Right renal pelvis (tissue), 4 donors: ENCODE measurements at places on chromosomes 16 and 17. TPM values are rescaled to one million over a fixed set of nuclear protein-coding genes. Genes with fewer than 3 reads are reported as not detected.

GRCh38 chr17:49985310-49985990 lies 9.6 kb downstream of the DLX3 start:
- no peak for DNase-seq

DNA sequence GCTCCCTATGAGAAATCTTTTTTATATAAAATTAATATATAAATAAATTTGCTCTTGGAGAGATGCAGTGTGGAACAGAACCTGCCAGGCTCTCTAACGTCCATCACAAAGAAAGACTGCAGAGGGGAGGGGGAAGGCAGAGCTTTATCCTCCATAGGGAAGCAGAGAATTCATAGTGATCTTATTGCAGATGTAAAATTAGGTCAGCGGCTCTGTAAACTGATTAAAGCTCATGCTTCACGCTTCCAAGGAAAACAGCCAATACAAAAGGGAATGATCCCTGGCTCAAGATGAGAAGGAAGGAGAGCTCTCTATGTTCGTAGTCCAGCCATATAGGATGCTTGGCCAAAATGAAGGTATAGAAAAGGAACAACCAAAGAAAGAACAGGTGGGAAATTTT lies 532.3 kb upstream of the PSMD7 start:
- DNase-seq, result no peak

DNA sequence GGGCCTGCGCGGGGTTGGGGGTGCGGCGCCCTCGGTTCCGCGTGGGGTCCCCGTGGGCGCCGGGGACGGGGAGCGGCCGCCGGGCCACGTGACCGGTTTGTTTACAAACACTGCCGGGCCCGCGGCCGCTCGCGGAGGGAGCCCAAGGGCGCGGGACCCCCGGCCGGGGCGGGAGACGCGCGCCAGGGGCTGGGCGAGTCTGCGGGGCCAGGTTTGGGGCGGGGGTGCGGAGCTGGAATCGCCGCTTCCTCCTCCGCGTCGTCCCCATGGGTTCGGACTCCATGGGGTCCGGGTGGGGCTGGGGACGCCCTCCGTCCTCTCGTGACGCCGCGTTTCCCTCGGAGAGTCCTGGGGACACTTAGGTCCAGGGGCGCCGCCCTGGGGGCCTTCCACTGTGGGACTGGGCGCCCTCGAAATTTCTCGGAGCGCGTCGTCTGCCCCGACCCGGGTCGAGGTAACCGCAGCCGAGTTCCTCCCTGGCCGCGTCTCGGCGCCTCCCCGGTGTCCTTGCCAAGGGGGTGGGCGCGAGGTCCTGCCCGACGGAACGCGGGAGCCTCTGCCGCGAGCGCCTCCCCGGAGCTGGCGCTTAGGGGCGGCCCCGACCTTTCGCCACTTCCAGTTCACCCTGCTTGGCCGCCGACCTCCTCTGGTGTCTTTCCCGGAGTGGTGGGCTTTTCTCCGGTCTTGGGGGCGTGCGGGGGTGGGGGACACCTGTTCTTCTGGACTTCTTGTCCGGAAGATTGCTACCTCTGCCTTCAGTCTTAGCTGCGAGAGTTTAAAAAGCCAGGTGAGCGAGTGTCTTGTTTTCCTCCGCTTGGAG lies 684 bp downstream of the YPEL2 start:
- DNase-seq, result no peak

DNA sequence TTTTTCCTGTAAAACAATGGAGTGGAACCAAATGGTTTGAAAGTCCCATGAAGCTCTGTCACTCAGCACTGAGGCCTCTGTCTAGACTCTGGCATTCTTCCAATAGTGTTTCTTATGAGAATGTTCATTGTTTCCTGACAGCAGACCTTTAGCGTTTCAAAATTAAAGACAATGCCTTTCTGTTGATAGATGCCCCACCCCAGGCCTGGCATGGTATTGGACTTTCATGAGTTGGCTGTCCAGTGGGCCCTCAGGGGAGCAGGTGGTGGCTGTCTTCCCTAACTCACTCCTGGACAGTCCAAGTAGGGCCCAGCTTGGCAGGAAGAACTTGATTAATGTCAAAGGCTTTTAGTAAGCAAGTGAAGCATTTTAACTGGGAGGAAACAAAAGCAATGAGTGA lies 186.5 kb upstream of the CCL2 start:
- no peak for DNase-seq

DNA sequence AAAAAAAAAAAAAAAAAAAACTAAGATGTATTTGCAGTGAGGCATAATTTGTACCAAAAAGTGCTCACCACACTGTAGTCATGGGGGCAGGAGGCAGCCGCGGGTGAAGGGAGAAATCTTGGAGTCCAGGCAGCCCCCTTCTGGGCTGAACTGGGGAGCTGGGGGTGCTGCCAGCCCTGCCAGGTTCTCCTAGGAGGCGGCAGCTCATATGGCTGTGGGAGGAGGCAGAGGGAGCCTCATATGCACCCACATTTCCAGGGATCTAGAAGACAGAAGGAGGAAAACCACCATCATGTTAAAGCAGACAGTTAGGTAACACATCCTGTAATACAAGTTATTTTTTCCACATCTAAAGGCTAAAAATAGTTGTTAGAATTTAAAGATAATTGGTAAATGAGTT lies 16.3 kb downstream of the MAPT start:
- no peak for DNase-seq

DNA sequence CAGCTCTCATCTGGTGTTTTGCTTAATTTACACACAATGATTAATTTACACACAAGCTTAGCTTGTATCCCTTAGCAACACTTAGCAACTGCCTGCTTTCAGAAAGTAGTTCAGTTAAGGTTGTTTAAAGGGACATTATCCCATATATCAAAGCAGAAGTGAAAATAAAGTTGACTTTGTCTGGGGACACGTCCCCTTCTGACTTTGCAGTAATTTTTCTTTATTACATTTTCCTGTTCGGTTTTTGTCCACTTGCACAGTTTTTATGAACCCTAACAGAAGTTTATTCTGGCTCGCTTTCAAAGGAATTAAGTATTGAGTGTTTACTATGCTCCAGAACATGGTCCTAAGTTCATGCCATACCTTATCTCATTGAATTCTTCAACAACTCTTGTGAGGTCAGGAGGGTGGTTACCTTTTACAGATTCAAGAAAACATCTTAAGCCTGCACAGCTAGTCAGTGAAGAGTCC lies 41.5 kb downstream of the ARHGAP44 start:
- DNase-seq, result peak; percentile 49

- DNase-seq, result no peak
These were observed 4.9 kb upstream of the ATP6V0C start for GRCh38 chr16:2508722-2509400.

- DNase-seq, result no peak
These were observed 7.3 kb upstream of the PRSS36 start for GRCh38 chr16:31157136-31157535.

DNA sequence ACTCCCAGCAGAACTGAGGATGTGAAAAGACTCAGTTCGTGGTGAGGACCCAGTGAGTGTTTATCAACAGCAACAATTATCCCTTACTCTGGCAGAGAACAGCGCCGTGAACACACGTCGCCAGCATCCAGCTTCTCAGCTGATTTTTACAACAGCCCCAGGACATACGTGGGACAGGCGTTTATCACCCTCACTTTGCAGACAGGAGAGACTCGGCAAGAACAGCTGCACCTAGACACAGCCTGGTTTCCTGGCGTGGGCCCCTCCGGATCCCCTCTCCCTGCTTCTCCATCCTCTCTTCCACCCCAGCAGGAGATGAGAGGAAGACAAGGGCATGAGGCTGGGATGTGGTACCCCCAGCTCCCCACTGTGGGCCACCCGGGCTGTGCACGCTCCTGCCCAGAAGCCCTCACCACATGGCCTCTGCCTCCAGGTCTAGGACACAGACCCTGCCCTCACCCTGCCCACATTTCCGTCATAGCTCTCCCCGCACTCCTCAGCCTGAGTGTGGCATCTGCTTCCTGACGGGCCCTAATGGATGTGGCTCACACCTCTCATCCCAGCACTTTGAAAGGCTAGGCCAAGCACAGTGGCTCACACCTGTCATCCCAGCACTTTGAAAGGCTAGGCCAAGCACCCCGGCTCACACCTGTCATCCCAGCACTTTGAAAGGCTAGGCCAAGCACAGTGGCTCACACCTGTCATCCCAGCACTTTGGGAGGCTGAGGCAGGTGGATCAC lies 17.5 kb downstream of the ABR start:
- DNase-seq, result no peak

DNA sequence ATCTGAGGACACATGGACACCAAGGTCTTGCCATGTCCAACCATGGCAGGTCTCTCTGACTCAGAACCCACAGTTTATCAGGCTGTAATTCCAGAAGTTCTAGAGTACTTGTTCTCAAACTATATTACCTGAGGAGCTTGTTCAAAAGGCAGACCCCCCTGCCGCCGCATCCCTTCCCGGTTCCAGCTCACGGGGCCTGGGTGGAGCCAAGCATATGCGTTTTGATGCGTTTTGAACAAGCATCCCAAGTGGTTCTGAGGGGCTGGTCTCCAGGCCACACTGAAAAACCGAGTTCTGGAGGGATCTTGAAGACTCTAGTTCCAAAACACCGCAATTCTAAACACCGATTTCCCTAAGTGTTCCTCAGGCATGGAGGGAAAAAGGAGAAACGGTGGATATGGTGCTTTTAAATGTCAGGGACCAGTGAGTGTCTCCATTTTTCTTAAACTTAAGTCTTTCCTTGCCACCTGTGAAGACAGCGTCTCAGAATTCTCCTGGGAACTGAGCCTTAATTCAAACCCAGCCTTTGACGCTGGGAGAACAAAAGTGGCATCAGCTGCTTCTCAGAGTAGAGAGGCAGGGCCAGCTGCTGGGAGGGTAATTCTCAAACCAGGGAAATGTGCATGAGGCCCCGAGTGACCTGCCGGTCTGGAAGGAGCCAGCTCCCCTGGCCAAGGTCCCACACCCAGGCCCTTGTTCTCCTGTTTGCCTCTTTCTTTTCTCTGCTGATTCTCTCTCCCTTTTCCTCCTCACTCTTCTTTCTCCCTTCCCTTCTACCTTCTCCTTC lies 84.4 kb upstream of the PLCG2 start:
- DNase-seq, result no peak

GRCh38 chr16:88007321-88007731 lies 56.1 kb downstream of the BANP start:
- DNase-seq, result no peak

GRCh38 chr17:81456798-81457197 lies 55.8 kb downstream of the ACTG1 start:
- DNase-seq, result peak; percentile 35

- peak; percentile 63 for DNase-seq
These were observed 9.9 kb upstream of the CCL5 start for GRCh38 chr17:35889818-35890773.

DNA sequence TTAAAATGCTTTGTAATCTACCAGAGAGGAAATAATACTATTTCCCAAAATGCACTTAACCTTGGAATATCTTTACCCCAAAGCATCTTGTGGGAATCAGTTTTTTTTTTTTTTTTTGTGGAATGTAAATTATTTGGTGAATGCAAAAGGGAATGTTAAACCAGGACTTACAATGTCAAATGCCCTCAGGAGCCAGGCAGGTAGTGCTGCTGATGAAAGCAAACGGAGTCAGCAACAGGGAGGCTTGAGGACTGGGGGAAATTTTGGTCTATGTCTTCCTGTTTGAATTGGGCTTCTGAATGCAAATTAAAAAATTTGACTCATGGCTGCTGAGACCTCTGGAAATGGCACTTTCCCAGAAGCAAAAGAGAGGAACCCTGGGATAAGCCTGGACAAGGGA lies 96.5 kb upstream of the NLRP1 start:
- DNase-seq, result no peak

DNA sequence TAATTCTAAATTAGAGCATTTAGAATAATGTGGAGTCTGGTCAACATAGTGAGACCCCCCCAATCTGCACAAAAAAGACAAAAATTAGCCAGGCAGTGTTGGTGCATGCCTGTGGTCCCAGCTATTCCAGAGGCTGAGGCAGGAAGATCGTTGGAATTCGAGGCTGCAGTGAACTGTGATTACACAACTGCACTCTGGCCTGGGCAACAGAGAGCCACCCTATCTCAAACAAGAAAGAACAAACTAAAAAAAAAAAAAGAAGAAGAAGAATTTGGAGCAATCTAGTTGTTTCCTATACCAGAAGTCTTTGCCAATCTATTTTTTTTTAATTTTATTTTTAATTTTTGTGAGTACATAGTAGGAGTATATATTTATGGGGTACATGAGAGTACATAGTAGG lies 6.0 kb downstream of the CETP start:
- no peak for DNase-seq

DNA sequence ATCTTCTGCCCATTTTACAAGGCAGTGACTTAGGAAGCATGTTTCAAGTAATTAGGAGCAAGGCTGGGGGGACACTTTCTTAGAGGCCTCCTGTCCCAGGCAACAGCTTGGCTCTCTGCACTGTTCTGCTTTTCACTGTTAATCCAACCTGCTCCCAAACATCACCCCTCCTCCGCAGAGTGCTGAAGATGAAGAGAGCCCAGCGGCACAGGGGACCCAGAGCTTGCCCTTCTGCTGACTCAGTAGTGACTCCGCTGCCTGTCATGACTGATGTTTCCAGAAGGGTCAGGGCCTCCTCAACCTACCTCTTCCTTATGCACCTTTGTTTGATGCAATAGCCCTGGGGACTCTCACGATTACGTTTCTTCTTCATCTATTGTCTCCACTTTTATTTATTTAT lies 38.9 kb upstream of the NDRG4 start:
- DNase-seq, result no peak

GRCh38 chr17:30571921-30572320 lies 94.7 kb downstream of the GOSR1 start:
- no peak for DNase-seq

DNA sequence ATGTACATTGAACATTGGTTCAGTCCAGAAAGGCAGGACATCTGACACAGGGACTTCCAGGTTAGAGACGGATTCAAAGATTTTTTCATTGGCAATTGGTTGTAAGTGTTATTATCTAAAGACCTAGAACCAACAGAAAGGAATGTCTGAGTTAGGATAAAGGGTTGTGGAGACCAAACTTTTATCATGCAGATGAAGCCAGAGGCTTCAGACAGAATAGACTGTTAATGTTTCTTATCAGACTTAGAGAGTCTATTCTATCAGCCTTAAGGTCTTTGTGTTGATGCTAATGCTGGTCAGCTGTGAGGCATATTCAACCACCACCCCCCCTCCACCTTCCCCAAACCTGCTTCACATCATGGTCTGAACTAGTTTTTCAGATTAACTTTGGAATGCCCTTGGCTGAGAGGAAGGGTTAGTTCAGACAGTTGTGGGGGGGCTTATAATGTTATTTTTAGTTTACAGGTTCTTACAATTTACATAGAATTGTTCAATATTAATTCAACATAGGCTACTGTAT lies 2.1 kb upstream of the ITGB3 start:
- DNase-seq, result no peak

GRCh38 chr17:58811290-58811689 lies 55.6 kb downstream of the PPM1E start:
- DNase-seq, result no peak

Gene SRR
- 27.2 TPM for polyA plus RNA-seq

Gene PPY
- polyA plus RNA-seq, result not detected

Gene AOC2
- 1.2 TPM for polyA plus RNA-seq

Gene PITPNM3
- 11.2 TPM for polyA plus RNA-seq
